Stimulated activated CD8-positive, alpha-beta memory T cell treated with anti-CD3 and anti-CD28 coated beads, Interleukin-7, amount 100 ng/mL, for 1 hour (primary cell): ENCODE measurements at places on chromosomes 13 and 19.

GRCh38 chr19:12788682-12789097 lies 2.6 kb upstream of the JUNB start:
- DNase-seq: no peak

- no peak for DNase-seq
These were observed 60.6 kb upstream of the SERP2 start for GRCh38 chr13:44312834-44313551.

- DNase-seq: no peak
These were observed 19.3 kb downstream of the ATP12A start for GRCh38 chr13:24699541-24699940.

DNA sequence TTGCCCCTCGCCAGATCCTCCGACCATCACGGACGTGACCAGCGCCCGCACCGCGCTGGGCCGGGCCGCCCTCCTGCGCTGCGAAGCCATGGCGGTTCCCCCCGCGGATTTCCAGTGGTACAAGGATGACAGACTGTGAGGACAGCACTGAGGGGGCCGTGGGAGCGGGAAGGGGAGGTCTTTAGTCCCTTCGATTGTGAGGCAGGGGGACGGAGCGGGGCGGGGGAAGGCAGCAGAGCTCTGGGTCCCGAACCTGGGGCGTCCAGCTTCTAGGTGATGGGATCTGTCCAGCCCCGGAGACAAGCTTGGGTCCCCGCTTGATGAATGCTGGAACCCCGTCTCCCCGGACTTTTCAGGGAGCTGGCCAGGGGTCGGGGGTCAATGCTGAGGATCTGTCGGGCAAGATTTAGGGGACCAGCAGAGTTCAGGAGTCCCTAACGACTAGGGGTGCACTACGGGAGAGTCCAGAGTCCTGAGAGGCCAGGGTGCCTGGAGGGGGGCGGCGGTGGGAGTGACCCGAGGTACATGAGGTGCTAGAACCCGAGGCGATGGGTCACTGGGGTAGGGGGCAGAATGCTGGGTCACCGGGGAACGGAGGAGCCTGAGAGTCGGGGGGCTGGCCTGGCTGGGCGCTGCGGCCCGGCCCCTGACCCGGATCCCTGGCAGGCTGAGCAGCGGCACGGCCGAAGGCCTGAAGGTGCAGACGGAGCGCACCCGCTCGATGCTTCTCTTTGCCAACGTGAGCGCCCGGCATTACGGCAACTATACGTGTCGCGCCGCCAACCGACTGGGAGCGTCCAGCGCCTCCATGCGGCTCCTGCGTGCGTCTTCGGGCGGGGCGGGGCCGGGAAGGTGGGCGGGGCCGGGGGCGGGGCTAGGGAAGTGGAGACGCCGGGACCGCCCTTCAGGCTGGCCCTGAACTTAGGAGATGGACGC lies 14.6 kb downstream of the VSIG10L start:
- DNase-seq: peak; percentile 17

GRCh38 chr19:42349378-42350107 lies 24.1 kb downstream of the MEGF8 start:
- no peak for DNase-seq
